ENCODE measurements at places on chromosomes 1 and 21. TPM values are rescaled to one million over a fixed set of nuclear protein-coding genes. Genes with fewer than 3 reads are reported as not detected.

Gene MAP10
- 3.3 TPM for total RNA-seq

Gene PALMD
- 20.2 TPM for total RNA-seq

Gene ARHGEF2
- 53.5 TPM for total RNA-seq

Gene ABCD3
- total RNA-seq = 22.8 TPM

- no peak overlapping the region for H3K4me3 ChIP-seq
- no peak overlapping the region for H3K27ac ChIP-seq
- DNase-seq = peak; percentile 56
These were observed 38.0 kb upstream of the ACTRT2 start for GRCh38 chr1:2983319-2983705.

DNA sequence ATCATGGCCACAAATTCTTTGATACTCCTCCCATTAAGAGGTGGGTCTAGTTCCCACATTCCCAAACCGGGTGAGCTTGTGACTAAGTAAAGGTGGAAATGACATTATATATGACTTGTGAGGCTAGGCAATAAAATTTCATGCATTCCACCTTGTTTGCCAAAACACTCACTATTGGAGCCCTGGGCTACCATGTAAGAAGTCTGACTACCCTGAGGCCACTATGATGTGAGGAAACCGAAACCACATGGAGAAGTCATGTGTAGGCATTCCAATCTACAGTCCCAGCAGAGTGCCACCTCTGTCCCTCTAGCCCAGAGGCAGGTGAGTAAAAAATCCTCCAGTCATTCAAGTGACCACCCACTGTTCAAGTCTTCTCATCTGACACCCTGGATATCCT, 17.9 kb upstream of the SMG7 start:
- H3K4me3 ChIP-seq = no peak overlapping the region
- H3K36me3 ChIP-seq = no peaks in the 10 kb centered on the region
- no peak overlapping the region for H3K27ac ChIP-seq
- no peaks in the 10 kb centered on the region for H3K27me3 ChIP-seq
- no peaks in the 10 kb centered on the region for H3K4me1 ChIP-seq
- no peak for DNase-seq

GRCh38 chr1:151508833-151509232, 2.4 kb upstream of the CGN start:
- peaks cover 10% of the 10 kb centered on the region for H3K4me1 ChIP-seq
- H3K27ac ChIP-seq = no peak overlapping the region
- no peaks in the 10 kb centered on the region for H3K27me3 ChIP-seq
- DNase-seq = no peak
- no peaks in the 10 kb centered on the region for H3K36me3 ChIP-seq

GRCh38 chr1:215023155-215023832, 59.2 kb upstream of the KCNK2 start:
- H3K4me3 ChIP-seq = no peak overlapping the region
- peak overlapping the region; percentile 39 for H3K27ac ChIP-seq
- H3K27me3 ChIP-seq = no peaks in the 10 kb centered on the region
- no peaks in the 10 kb centered on the region for H3K36me3 ChIP-seq
- no peak for DNase-seq

DNA sequence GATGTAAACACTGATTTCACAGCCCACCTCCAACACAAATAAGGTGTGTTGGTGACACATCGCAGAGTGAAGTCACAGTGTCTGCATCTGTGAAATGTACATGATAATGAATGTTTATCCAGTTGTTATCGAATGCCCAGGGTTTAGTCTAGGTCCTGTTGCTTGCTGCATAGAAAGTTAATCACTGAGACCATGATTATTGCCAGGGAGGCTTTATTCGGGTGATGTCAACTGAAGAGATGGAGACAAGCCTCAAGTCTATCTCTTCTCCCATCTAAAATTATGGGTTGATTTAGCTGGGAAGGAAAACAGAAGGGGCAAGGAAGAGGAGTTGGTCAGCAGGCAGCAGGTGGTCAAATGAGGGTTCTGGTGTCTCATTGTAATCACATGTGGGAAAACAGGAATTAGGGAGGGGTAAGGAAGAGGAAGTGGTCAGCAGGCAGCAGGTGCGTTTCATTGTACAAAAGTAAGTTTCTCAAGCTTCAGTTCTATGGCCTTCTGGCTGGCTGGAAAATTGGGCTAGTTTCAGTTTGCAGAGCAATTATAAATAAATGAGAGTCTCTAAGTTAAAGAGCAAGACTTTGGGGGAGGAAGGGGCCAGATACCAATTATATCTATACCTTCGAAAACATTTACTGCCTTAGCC, 146.3 kb upstream of the DNAH14 start:
- no peaks in the 10 kb centered on the region for H3K36me3 ChIP-seq
- no peaks in the 10 kb centered on the region for H3K4me1 ChIP-seq
- no peak overlapping the region for H3K27ac ChIP-seq
- no peak for DNase-seq
- H3K4me3 ChIP-seq = no peak overlapping the region

- H3K4me3 ChIP-seq = no peak overlapping the region
- DNase-seq = no peak
- H3K4me1 ChIP-seq = no peaks in the 10 kb centered on the region
- no peaks in the 10 kb centered on the region for H3K36me3 ChIP-seq
- H3K27me3 ChIP-seq = no peaks in the 10 kb centered on the region
- no peak overlapping the region for H3K27ac ChIP-seq
These were observed 39.1 kb upstream of the AGL start for GRCh38 chr1:99811075-99811474.

- no peaks in the 10 kb centered on the region for H3K36me3 ChIP-seq
- no peak overlapping the region for H3K4me3 ChIP-seq
- peak; percentile 67 for DNase-seq
- no peaks in the 10 kb centered on the region for H3K4me1 ChIP-seq
- H3K27ac ChIP-seq = no peak overlapping the region
These were observed 88.3 kb upstream of the NGF start for GRCh38 chr1:115426231-115426771.

GRCh38 chr1:58762806-58763205, 21.0 kb downstream of the JUN start:
- H3K27ac ChIP-seq = no peak overlapping the region
- no peaks in the 10 kb centered on the region for H3K36me3 ChIP-seq
- H3K4me1 ChIP-seq = peaks cover 21% of the 10 kb centered on the region
- no peak for DNase-seq
- no peaks in the 10 kb centered on the region for H3K27me3 ChIP-seq

GRCh38 chr1:191913260-191913977, 244.8 kb upstream of the RGS18 start:
- no peak for DNase-seq
- H3K36me3 ChIP-seq = no peaks in the 10 kb centered on the region
- no peaks in the 10 kb centered on the region for H3K4me1 ChIP-seq
- no peaks in the 10 kb centered on the region for H3K27me3 ChIP-seq
- no peak overlapping the region for H3K27ac ChIP-seq

DNA sequence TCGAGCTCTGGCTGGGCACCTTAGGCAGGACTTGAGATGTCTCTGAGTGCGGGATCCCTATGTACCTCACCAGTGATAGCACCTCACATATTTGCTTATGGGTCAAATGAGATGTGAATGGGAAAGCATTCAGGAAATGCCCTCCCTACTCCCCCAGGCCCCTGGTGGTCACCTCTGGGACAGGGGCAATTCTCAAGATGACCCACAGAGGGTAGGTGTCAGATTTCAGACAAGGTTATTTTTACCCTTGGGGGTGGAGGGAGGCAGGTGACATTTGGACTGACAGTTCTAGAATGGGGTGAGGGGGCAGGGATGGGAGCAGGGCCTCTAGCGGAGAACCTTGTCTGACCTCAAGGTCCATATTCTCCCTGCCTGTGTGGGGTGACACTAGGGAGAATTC, 27.1 kb downstream of the ACOT11 start:
- peaks cover 43% of the 10 kb centered on the region for H3K4me1 ChIP-seq
- H3K27ac ChIP-seq = no peak overlapping the region
- DNase-seq = peak; percentile 33
- no peaks in the 10 kb centered on the region for H3K36me3 ChIP-seq
- no peaks in the 10 kb centered on the region for H3K27me3 ChIP-seq
- H3K4me3 ChIP-seq = no peak overlapping the region

- H3K27ac ChIP-seq = no peak overlapping the region
- H3K36me3 ChIP-seq = no peaks in the 10 kb centered on the region
- H3K4me3 ChIP-seq = no peak overlapping the region
- no peaks in the 10 kb centered on the region for H3K27me3 ChIP-seq
- no peak for DNase-seq
These were observed 45.1 kb downstream of the MAP3K7CL start for GRCh38 chr21:29175408-29176134.

- H3K36me3 ChIP-seq = no peaks in the 10 kb centered on the region
- no peaks in the 10 kb centered on the region for H3K4me1 ChIP-seq
- no peak overlapping the region for H3K27ac ChIP-seq
- no peak overlapping the region for H3K4me3 ChIP-seq
- no peaks in the 10 kb centered on the region for H3K27me3 ChIP-seq
- no peak for DNase-seq
These were observed 13.8 kb downstream of the CNIH3 start for GRCh38 chr1:224629965-224630364.

- no peak overlapping the region for H3K4me3 ChIP-seq
- H3K27ac ChIP-seq = no peak overlapping the region
- H3K36me3 ChIP-seq = no peaks in the 10 kb centered on the region
- no peaks in the 10 kb centered on the region for H3K27me3 ChIP-seq
These were observed 100.4 kb upstream of the USH2A start for GRCh38 chr1:216523449-216524190.
